HEK293T (cell line): ENCODE measurements at places on chromosomes 7 and 10.

DNA sequence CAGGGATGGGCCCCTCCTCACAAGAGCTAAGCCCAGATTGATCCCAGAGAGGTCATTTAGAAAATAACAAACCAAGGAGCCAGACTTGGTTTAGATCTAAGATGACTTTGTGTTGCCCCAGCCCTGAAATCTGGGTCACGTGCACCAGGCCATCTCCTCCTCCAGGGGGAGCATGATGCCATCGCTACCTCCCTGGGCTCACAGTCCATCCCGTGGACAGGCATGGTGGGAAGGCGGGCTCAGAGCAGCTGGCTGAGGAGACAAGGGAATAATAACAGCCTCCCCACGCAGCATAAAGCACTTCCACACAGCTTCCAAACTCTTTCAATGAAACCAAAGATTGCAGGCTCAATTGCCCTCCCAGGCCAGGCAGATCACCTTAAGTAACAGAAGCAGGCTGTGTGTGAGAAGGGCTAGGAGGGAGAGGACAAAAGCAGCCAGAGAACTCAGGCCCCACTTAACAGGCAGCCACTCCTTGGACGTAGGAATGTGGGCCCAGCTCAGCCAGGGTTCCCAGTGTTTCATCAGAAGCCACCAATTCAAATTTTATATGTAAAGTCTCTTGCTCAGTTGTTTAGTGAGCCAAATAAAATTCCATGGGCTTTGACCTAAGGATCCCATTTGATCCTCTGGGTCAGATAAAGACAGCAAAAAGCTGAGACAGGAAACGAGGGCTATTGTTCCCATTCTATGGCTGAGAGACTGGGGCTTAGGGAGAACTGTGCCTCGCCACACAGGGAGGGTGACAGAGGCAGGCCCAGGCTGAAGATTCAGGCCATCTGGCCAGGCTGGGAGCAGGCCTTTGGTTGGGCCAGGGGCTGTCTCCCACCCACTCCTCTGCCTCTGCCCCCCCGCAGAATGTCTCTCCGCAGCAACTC is 100.2 kb downstream of the COL13A1 start:
- peak; percentile 83 for DNase-seq

DNA sequence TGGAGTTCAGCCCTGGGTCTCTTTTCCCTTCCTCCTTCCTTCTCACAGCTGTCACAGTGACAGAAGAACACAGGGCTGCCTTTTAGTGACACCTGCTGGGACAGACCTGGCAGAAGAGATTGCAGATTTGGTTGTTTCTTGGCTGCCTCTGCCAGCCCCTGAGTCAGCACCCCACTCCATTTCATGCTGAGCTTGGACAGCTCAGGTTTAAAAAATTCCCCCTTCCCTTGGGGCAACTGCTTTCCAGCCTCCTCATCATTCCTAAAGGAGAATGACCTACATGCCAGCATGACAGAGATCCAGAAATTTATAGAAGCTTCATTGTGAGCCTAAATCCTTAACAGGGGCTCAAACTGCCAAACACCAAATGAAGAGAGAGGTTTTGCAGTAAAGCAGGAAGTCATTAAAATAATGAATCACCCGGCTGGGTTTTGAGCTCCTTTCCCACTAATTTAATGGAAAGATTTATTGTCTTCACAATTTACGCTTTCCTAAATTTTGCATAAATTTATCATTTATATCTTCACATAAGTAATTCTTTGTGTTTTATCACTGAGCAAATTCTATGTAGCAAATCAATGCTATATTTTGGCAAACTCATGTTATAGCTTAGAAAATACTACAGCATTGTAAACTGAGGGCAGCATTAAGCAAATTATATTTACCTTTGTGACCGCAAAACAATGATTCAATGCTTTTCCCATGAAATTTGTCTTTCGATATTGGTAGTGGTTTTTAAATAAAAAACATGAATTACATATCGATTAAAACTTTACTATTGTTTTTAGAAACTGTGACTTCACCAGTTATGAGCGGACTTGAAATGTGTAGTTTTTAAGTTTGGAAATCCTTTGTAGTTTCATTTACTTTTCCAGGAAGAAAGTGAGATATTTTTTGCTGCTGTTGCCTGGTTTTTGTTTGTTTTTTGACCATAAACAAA is 399.5 kb upstream of the ANKRD30A start:
- DNase-seq, result peak; percentile 49

DNA sequence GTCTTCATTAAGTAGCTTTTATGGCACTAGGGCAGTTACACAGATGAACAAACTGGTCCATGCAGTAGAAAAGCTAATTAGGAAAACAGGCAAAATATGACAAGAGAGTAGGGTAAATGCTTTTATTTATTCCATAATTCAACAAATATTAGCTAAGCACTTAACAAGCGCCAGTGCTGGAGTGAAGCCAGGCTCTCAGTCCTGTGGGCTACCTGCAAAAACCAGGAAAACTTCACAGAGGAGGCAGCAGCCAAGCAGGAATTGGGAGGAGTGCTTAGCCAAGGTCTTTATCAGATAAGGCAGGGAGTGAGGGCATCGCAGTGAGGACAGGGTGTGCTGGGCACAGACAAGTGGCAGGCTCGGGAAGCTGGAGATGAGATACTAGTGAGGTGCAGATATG is 4.9 kb upstream of the KAT6B start:
- DNase-seq, result no peak

- no peak for DNase-seq
These were observed 417.8 kb downstream of the PARD3 start for GRCh38 chr10:34397324-34397723.

DNA sequence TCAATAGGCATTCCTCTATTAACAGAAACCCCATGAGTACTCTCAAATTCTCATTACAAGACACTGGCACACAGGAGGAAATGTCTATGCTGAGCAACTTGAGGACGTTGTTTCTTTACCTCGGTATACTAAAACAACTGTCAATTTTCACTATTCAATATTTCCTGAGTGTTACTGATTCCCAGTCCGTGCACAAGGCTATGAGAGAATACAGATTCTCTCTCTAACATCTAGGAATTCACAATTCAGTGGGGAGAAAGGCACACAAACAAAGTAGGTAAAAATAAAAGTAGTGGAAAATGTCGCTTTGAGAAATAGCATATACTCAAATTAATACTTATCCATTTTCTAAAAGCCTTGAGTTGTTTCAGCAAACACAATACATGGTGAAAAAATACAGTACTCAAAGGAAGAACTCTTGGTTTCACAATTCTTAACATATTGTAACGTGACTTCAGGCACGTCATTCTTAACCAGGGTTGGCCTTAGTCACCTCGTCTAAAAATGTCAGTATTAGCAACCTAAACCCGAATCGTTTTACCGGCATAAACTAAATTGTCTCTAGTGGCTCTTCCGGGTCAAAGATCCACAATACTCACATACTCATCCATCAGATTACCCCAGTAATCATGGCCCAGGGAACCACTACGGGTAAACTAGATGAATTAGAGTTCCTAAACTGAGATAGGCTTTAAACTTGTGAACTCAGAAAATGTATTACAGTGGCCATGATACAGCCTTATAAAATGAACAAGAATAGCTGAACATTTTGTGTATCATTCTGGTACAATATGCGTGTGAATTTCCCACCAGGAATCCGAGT is 1.5 kb downstream of the IPMK start:
- DNase-seq, result no peak

DNA sequence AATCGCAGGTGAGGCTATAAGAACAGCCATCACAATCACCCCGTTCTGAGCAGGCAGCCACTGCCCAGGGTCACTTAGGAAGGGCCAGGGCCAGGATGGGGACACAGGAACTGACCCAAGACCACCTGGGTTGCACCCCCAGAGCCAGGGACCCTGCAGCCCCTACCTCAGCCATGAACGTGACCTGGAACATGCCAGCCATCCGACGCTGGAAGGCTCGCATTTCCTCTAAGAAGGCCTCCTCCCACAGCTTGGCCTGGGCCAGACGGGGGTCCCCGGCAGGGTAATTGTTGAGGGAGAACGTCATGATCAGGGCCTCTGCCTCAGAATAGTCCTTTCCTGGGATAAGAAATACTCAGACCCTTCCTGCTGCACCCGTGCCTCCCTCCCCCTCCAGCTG is 5.0 kb downstream of the NPC1L1 start:
- DNase-seq, result no peak

- no peak for DNase-seq
These were observed 176.8 kb downstream of the ZMYND11 start for GRCh38 chr10:311901-312665.
